ENCODE measurements at places on chromosomes 7 and 10.
A peak's percentile ranks its signal among the peaks of the same experiment; 100 is the strongest.

DNA sequence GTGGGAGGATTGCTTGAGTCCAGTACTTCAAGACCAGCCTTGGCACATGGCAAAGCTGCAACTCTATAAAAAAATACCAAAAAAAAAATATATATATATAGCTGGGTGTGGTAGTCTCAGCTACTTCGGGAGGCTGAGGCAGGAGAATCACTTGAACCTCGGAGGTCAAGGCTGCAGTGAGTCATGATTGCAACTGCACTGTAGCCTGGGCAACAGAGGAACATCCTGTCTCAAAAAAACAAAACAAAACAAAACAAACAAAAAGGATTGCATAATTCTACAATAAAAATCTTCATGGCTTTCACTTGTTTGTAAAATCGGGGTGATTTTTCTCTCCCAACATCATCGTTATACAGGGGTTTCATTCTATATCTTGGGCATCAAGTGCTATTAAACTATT, 35.1 kb downstream of the GUSB start:
- peak; percentile 20 for DNase-seq

DNA sequence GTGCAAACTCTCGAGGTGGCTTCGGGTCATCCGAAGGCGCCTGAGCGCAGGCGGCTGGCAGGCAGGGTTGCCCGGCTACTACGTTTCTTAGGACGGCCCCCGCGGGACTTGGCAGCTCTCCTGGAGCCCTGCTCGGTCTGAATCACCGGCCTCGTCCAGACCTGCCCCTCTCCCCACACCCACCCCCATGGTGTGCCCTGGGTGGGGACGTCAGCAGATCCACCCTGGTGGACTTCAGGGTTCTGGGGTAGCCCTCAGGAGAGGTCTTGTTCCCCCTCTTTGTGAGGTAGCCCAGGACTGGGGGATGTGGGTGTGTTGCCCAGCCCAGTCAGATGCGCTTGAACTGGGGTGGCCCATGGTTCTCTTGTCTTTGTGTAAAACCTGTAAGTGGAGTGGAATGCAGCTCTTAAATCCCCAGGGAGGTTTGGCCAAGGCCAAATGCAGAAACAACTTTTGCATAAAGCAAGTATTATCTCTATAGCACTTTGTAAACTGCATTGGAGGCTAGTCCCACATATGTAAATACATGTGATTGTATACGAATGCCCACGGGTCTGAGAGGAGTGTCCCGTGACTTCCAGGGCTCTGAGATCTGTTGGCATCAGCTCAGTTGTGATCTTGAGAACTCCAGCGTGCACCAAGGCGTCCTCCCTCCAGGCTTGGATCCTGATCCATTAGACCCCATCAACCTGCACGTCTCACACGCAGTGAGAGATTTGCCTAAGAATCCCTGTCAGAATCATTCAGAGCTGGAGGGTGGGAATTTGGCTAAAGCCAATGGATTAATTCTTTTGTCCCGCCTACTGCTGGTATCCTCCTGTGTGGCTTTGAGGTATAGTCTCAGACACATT, 1.8 kb downstream of the PFKFB3 start:
- no peak for DNase-seq

- no peak for DNase-seq
These were observed 18.1 kb downstream of the HACD1 start for GRCh38 chr10:17599089-17599488.

GRCh38 chr7:85716353-85716752, 529.5 kb upstream of the SEMA3D start:
- DNase-seq: no peak

- no peak for DNase-seq
These were observed 510 bp downstream of the ZSWIM8 start for GRCh38 chr10:73785721-73786511.

DNA sequence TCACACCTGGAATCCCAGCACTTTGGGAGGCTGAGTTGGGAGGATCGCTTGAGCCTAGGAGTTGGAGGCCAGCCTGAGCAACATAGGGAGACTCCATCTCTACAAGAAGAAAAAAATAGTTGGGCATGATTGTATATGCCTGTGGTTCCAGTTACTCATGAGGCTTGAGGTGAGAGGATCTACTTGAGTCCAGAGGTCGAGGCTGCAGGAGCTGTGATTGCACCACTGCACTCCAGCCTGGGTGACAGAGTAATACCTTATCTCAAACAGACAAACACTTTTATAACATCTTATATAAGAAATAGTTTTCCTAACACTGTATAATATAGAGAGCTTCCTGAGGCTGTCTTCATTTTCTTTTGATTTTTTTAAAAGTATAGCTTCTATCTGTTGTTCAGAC, 448.4 kb upstream of the COBL start:
- no peak for DNase-seq

- DNase-seq: no peak
These were observed 3.9 kb downstream of the CXCL12 start for GRCh38 chr10:44380829-44381600.

DNA sequence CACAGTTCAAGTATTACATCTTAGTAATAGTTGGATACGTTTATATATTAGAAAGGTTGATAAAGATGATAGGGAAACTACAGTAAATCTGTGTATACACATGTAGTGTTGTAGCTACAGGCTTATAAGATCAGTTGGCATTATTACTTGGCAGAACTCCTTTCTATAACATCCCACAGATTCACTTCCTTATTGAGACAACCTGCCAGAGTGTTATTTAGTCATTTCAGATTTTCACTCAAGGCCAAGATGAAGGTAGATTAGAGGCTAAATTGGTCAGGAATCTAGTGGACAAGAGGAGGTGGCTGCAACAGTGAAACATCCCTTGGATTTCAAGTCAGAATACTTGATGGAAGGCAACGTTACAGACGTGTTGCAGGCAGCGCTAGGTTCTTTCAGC, 63.0 kb downstream of the PAPSS2 start:
- no peak for DNase-seq

DNA sequence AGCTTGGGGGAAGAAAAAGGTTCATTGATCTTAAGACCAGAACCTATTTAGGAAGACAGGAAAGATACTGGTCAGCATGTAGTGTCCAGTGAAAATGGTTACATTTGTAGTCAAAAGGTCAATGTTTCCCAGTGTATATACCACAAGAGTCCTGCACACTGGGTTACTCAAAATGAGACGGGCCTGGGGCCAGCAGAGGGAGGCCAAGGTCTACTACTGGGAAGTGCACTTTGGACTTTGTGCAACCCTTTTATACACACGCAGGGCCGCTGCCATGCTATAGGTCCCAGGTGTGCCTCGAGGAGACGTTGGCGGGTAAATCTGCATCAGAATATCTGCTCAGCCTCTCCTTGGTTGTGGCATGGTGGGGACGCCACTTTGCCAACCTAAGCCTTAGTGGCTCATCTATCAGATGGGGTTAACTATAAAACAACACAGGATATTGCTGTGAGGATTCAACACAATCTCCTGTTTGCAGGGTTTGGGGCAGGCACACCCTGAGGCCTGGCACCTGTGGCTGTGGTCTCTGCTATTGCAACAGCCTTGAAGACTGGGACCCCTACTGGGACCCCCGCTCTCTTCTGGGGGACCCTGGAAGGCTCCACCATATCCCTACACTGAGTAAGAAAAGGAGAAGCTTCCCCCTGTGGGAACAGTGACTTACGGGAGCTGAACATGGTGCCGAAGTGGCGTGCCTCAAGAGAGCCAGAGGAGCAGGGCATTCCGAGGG, 19.7 kb downstream of the CLRN3 start:
- no peak for DNase-seq

DNA sequence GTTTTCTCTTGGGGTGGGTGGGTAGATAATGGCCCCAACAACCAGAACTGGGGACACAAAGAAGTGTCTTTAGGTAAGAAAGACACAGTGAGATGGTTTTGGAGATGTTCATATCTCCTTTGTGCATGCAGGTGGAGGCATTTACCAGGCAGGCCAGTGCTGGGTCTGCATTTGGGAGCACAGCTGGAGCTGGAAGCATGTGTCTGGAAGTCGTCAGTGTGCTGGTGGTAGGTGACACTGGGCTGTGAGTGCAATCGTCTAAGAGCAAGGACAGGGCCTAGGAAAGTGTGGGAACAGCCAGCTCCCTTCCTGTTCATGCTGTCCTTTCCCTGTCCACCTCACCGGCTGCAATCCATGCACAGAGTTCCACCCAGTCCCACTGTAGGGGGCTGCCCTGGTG, 88.3 kb upstream of the ZNF32 start:
- no peak for DNase-seq

GRCh38 chr10:106043863-106044262, 1120.6 kb downstream of the SORCS1 start:
- DNase-seq: peak; percentile 2

DNA sequence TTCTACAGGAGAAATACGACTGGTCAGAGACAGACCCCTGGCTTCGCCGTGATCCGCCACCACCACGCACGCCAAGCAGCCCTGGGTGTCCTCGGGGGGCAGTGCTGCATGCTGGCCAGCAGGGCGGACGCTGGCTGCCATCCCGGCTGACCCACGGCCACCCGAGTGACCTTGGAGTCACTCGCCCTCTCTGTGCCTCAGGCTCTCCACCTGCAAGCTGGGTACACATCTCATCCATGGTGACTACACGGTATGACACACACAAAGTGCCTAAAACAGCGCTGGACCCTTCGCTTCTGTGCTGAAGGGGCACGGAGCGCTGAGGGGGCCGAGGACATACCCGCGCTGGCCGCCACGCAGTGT, 62.0 kb upstream of the RNF32 start:
- no peak for DNase-seq

Data from AG09319 (cell line).